Retina (tissue), 1 donor: ENCODE measurements at places on chromosomes 2 and 18.

DNA sequence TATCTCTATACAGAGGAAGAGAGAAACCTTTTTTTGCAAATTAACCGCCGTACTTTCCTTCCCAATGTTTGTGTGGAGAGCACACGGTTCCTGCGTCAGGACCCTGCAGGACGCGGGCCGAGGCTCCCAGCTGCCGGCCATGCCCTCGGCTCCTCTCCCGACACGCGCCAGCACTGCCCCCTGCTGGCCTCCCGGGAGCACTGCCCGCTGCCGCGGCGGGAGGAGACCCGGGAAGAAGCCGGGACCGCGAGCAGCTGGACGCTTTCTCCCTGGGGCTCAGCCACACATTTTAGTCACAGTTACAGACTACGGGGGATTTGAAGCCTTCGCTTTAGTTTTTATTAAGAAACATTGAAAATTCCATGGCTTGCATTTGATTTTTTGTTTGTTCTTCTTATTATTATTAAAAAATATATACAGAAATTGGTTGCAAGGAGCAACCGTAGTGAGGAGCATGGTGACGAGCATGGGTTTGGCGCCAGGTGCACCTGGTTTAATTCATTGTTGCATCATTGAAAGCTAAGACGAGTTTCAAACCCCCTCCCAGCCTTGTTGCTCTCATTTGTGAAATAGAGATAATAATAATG is 401.2 kb downstream of the GALR1 start:
- peak; percentile 90 for DNase-seq

- DNase-seq = no peak
These were observed 53.0 kb upstream of the LGALSL start for GRCh38 chr2:64400733-64401528.

- DNase-seq = no peak
These were observed 36.5 kb upstream of the LHCGR start for GRCh38 chr2:48792030-48792429.

- DNase-seq = no peak
These were observed 203.0 kb downstream of the SETBP1 start for GRCh38 chr18:44883671-44884070.
